Heart left ventricle (tissue), 16 donors: ENCODE measurements at places on chromosomes 11 and 22.

DNA sequence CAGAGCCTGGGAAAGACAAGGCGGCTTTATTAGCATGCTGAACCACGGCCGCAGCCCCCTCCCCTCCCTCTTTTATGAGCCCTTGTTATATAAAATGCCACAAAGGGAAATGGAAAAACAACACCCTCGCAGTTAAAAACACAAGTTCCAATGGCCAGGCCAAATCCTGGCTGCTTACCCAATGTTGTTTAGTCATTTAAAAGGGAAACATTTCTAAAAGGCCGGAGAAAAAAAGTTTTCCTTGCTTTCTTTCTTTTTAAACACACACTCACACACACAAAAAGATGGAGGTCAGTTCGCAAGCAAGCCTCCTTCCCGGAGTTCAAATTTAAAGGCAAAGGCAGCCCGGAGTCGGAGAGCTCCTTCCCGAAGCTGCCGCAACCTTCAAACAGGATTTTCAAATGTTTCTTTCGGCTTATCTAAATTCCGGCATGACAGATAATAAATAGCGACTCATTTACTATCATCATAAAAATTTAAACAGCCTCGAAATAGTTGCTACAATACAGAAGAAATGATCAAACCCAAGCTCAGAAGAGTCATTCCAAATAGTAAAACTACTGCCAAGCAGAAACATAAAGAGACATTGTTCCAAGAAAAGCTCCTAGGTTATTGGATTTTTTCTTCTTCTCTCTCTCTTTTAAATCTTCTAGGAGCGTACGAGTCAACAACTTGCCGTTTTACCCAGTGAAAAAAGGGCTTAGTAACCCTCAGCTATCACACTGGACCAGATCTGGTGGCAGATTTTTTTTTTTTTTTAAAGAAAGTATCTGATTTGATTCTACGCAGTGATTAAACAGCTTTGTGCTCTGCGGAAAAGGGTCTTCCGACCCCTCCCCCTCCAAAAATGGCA lies 3.5 kb downstream of the PHF21B start:
- DNase-seq: no peak

GRCh38 chr22:50733521-50734342 lies 4.3 kb upstream of the ACR start:
- DNase-seq: peak; percentile 16

- no peak for DNase-seq
Measured at GRCh38 chr11:121236115-121237001, 56.2 kb upstream of the SC5D start.

GRCh38 chr22:22952531-22953280 lies 65.1 kb downstream of the IGLL5 start:
- peak; percentile 10 for DNase-seq

DNA sequence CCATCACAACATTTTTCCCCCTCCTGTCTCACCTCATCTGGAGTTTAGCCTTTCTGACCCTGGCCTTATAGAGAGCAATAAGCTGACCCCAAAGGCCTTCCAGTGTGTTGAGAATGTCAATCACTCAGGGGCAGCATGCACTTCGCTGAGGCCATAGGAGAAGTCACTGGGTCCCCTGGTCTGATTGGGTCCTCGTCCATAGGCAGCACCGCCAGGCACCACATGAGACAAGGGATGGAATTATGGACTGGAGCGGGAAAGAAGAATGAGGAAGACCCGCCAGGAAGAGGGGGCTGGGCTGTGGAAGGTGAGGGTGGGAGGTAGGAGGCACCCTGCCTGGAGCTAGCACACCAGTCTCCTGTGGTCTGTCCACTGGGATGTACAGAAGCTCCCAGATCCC lies 72.9 kb downstream of the DSCAML1 start:
- DNase-seq: no peak

GRCh38 chr11:109735128-109735527 lies 313.1 kb downstream of the C11orf87 start:
- DNase-seq: no peak
